ENCODE measurements at places on chromosomes 3 and 15.

DNA sequence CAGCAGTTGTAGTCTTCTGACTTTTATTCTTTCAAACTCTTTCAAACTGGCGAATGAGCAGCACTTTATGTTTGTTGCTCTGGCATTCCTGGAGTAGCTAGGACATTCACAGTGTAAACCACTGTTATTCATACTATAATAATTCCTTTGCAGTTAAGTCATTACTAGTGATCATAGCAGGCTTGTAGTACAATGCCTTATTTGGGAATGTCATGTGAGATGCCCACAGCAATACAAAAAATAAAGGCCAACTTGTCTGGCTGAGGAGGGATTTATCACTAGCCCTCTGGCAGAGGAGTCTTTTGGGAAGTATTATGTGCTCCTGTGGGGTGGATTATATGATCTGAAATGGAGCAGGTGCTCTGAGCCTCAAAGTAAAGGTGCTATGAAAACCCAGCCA is 197.2 kb downstream of the VGLL3 start:
- DNase-seq: no peak

DNA sequence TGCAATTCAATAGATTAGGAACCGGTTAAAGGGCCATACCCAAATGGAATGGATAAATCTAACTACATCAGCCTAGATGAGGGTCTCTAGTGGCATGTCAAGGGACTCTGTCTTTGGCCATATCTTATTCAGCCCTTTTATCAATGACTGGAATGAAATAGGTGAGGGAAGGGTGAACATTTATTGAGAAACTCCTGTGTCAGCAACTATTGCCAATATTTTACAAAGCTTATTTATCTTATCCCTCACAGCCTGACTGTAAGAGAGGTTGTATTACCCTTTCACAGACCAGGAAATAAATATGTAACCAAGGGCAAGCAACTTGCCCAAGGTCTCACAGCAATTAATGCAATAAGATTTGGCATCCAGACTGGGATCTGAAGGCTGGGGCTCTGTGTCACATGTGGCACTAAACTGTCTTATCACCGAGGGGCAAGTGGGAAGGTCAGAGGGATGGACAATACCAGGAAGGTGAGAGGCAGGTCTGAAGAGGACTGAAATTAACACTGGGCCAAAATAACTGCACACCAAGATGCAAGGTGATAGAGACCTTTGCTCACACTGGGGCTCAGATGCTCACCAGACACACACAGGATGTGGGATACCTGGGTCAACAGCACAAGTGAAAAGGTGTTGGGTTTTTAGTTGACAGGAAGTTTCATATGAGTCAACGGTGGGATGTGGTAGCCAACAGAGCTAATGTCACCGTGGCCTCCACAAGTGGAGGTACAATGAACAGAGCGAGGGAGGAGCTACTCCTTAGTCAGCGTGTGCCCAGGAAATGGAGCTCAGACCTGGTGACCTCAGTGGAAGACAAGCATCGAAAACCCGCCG is 261.3 kb downstream of the RPLP1 start:
- DNase-seq: no peak

GRCh38 chr3:22685597-22685996 is 517.5 kb upstream of the UBE2E2 start:
- no peak for DNase-seq

DNA sequence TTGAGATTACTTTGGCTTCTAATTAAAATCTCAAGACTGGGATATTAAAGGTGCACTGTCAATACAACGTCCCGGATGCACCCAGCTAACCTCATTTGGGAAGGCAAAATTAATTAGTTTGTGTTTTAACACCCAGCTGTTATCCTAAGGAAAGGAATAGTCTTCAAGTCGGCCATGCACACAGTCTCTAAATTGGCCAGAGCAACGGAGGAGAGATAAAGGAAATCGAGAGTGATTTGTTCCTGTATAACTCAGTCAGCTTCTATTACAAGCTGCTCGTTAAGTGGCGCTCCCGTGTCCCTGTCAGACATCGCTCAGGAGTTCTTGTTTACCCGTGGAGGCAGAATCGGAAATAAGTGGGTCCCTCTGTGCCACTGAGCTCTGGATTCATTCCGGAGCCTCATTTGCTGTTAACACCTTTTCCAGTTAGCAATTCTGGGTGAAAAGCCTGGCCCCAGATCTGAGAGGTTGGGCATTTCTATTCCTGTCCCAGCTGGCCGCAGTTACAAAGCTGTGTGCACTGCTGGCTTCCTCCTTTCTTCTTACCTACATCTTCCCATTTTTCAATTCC is 63.9 kb downstream of the ST8SIA2 start:
- DNase-seq: no peak

- DNase-seq: no peak
These were observed 17.2 kb downstream of the CCDC33 start for GRCh38 chr15:74253211-74253921.

DNA sequence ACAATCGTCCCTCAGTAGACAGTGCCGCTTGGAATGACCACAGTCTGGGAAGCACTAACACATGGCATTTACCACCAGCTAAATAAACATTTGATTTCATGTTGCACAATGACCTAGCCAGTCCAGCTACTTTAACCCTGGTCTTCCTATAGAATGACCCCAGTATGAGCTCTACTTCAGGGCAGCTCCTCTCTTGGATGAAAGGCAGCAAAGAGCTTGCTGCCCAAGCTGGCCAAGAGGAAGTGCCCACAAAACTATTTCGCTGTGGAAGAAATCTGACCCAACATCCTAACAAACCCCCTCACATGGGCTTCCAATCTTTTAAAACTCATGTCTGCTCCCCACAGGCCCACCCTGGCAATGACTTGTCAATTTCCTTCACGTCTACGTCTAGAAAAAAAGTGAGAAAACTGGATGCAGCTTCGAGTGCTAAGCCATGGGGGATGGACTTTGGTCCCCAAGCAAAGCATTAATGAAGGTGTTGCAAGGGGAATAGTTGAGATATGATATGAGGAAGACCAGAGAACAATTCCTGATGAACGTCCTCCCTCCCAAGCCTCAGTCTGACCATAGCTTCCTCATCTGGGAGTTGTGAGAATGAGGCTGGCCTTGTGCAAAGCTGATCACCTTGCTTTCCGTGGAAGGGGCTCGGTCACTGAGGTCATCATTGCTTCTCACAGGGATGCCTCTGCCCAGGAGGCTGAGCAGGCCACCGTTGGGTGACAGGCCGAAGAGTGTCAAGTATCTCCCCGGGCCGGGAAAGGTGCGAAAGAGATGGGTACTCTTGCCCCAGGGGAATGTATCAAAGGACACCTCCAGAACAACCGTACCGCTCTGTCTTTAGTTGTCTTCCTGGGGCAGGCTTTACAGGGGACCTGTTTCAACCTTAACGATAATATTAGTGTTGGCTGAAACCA is 964 bp downstream of the SLC25A20 start:
- DNase-seq: no peak

- no peak for DNase-seq
These were observed 392.5 kb downstream of the FOXP1 start for GRCh38 chr3:71191031-71191482.

DNA sequence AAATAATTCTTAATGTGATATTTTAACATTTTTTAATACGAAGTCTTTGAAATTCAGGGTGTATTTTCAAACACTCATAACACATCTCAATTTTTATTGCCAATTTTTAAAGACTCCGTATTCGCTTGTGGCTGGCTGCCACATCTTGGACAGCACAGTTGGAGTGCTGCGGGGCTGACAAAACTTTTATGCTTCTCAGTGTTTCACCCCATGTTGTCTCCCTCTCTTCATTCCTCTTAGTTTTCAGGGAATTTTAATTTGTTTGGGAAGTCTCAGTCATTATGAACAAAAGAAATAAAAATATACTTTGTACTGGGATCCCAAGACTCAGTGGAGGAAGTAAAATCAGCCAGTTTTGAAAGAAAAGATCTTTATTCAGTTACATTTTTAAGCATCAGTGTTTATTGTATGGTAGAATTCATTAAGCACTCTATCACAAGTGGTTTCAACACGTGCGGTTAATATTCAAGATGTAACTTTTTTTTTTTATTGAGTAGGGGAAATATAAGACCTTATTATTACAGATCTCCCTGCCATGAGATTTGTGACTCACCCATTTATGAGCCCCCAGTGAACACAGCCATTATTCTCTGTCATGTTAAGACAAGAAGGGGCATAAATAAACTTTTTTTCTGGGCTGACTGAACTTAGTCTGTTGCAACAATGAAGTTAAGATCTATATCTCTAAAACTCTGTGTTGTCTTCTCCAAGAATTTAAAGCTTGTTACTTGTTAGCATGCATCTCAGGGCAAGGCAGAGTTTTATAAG is 26.8 kb downstream of the KAT2B start:
- no peak for DNase-seq

GRCh38 chr3:14590569-14590968 is 50.4 kb upstream of the GRIP2 start:
- DNase-seq: no peak

DNA sequence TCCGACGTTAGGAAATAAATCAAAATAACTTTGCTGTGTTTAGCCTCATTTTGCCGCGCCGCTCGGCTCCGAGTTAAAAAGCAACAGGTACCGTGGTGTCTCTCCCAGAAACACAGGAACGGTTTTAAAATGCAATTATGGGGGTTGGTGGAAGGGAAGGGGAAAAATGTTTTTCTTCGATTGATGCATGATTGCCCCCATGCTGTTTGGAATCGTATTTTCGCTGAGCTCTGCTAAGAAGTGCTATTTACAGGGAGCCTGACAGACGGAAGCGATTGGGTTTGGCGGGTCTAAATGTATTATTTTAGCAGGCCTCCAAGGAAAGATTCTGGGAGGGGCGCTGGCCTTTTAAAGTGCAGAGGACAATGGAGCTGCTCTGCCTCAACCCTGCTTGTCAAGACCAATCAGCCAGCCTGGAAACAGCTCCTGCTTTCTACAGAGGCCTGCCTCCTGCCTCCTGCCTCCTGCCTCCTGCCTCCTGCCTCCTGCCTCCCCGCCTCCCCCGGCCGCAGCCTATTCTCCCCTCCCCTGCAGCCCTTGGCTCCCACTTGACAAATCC is 156.7 kb upstream of the TLE3 start:
- DNase-seq: peak; percentile 56

DNA sequence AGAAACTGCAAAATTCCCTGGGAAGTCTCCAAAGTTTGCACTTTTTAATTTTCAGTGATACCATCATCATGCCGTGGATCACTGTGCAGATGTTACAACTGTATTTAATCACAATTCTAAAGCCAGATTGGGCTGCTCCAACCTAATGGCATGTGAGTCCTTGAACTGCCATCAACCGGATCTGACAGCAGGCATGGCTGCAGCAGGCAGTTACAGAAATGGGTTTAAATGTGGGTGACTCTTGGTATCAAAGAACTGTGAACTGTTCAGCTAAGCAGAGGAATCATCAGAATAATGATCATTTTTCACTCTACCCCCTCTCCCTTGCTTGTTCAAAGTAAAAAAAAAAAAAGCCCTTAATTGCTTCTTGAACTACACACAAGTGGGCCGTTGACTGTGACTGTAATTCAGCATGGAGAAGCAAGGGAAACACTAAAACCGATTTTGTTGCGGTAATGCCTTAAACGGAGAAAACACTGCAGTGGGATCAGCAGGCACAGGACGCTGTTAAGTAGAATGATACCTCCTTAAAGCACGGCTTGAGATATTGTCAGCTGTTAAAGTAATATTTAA is 152.4 kb downstream of the RORA start:
- DNase-seq: no peak

- no peak for DNase-seq
These were observed 377.0 kb downstream of the GAP43 start for GRCh38 chr3:116000311-116000710.

DNA sequence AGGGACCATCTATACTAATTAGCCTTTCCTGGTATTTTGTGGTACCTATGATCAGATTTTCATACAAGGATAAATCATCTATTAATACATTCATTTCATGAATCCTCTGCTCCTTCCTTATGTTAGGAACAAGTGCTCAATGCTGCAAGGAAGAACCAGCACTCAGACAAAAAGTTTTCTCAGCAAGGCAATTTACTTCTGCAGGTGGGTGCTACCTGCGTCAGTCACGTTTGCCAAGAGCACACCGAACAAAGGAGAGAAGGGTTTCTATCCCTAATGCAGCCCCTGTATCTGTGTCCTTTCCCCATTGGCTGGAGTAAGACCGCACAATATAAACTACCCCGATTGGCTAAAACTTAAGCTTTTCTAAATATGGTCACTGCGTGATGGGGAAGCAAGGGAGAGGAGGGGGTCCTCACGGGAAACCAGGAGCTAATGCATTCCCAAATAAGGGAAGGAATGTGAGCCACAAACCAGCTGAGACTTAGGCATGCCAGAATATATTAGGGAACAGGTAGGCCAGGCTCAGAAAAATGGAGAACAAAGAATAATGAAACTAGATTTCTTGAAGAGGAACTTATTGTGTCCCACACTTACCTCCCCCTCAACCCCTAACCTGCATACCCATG is 76.5 kb downstream of the AQR start:
- no peak for DNase-seq

- DNase-seq: no peak
These were observed 67.9 kb upstream of the MITF start for GRCh38 chr3:69671082-69671952.

DNA sequence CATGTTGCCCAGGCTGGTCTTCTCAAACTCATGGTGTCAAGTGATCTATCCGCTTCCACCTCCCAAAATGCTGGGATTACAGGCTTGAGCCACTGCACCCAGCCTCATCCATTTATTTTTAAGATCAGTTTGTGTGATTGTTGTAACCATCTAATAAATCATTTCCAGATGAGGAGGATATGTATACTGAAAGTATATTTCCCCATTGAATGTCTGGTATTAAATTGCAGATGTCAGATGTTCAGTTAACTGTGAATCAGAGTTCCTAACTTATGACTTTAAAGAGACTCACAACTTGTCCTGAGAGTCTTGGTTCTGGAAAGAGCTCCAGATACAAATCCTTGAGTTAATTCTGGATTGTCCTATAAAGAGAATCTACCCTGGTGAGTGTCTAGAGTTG is 62.4 kb downstream of the TRIM71 start:
- DNase-seq: no peak

GRCh38 chr3:190519886-190520285 is 6.0 kb downstream of the IL1RAP start:
- no peak for DNase-seq

All from tibial artery (tissue), 4 donors.